Activated CD4-positive, alpha-beta T cell treated with anti-CD3 and anti-CD28 coated beads, Interleukin-2, amount 50 U/mL, for 1 hour (primary cell): ENCODE measurements at places on chromosomes 12 and 14.
A peak's percentile ranks its signal among the peaks of the same experiment; 100 is the strongest.

DNA sequence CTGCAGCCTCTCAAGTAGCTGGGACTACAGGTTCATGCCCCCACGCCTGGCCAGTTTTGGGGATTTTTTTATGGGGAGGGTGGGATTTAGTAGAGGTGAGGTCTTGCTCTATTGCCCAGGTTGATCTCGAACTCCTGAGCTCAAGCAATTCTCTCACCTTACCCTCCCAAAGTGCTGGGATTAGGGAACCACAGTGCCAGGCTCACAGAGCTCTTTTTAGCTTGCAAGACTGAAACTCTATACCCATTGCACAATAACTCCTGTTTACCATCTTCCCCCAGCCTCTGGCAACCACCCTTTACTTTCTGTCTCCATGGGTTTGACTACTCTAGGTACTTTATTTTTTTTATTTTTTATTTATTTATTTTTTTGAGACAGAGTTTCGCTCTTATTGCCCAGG, 25.7 kb upstream of the CDK17 start:
- no peak for DNase-seq

- peak; percentile 26 for DNase-seq
Observed at GRCh38 chr14:55102141-55102621, 26.9 kb upstream of the LGALS3 start.

DNA sequence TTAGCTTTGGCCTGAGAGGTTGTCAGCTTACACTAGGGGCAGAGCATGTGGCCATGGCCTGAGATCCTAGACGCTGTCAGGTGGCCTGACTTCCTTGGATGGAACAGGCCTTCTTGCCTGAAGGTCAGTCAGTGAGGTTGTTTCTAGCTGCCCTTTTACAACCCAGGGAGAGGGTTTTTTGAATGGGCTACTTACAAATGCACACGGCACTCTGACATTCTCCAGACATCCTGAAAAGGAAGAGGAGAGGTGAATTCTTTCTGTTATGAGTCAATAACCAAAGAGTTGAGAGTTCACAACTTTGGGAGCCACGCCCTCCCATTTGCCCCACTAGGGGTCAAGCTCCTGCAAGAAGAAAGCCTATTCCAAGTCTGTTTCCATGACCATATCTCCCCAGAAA, 7.8 kb downstream of the KRT76 start:
- no peak for DNase-seq

DNA sequence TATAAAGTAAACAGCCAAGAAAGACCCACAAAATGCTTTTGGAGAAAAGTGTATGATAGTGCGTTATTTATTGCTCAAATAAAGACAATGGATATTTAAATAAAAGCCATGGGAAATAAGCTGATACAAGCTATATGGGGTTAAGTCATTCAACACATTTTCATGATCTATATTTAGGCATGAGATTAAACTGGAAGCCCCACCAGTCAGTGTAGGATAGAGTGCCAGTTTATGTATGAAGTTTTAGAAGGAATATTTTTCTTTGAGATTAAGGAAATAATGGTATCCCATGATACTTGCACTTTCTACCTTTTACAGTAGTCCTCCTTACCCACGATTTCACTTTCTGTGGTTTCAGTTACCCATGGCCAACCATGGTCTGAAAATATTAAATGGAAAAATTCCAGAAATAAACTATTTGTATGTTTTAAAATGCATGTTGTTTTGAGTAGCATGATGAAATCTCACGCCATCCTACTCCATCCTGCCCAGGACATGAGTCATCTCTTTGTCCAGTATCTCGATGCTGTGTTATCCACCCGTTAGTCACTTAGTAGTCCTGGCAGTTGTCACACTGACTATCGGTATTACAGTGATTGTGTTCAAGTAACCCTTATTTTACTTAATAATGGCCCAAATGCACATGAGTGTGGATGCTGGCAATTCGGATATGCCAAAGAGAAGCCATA, 22.3 kb downstream of the SYT1 start:
- DNase-seq: no peak

DNA sequence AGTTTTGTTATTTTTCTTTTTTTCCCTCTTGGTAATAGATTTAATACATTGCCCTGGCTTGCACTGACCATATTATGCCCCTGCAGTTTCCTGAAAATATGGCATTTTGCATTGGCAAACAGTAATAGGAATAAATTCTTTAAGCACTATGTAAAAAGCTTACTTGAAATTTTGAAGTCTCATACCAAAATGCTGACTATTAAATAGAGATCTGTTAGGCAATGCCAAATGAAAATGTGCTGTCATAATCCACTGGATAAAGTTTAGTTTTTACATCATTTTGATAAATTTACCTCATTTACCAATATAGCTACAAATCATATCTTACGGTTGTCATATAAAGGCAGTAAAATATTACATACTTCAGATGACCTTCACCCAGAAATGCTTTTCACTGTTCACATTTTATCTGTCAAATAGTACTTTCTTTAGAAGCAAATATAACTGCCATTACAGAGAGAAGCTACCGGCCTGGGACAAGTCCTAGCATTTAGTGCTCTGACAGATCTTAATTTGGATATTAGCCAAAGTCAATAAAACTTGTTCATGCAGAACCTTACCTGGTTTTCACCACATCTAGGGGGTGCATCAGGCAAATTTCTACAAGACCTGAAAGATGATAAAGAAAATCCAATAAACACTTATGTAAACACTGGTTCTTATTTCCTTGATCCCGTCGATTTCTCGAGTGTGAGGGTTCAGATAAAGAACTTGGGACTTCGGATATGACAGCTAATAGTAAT, 212.9 kb downstream of the PAX9 start:
- no peak for DNase-seq

GRCh38 chr14:89810101-89810500, 144.4 kb downstream of the EFCAB11 start:
- DNase-seq: no peak

DNA sequence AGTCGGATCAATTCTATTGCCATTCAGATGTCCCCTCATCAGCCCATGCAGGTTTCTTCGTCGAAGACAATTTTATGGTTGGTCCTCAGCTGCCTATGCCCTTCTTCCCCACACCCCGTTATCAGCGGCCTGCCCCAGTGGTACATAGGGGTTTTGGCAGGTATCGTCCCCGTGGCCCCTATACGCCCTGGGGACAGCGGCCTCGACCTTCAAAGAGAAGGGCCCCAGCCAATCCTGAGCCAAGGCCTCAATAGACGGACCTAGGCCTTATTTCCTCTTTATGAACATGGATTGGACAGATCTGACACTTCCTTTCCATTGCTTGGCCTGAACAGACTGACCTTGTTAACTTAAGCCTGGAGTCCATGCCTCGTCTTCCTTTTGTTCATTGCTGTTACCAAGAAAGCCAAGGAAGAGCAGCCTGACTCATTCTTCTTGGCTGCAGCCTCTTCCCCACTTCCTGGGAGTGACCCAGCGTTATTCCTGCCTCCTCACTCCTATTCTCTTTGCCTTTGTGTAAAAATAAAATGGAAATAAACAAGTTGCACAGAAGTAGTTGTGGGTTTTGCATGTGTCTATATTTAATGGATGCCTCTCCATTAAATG, 156.5 kb upstream of the AMIGO2 start:
- no peak for DNase-seq

DNA sequence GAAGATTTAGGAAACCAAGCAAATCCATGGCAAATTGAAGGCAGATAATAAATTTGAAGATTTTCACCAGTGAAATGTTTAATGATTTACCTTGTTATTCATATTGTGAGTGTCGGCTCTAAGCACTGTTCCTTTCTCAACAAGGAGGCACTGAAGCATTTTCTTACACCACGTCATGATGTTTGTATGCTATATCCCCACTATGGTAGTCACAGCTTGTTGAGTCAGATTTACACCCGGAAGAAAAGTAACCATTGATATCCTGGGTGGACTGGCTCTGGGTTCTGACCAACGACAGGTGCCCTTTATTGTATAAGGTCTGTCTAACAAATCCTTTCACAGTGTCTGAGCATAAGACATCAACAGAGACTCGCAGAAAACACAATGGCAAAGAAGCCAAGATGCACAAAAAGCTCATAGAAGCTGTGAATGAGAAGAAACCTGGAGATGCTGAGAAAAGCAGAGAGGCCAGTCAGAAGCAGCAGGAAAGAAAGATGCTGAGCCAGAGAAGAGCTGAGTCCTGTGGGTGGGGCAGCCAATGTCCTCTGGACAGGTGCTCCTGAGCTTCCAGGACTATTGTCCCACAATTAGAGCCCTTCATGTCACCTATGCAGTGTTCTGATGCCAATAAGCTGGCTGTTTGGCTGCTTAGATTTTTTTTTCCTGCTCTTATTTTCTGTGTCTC, 49.7 kb upstream of the ARHGAP5 start:
- DNase-seq: no peak

DNA sequence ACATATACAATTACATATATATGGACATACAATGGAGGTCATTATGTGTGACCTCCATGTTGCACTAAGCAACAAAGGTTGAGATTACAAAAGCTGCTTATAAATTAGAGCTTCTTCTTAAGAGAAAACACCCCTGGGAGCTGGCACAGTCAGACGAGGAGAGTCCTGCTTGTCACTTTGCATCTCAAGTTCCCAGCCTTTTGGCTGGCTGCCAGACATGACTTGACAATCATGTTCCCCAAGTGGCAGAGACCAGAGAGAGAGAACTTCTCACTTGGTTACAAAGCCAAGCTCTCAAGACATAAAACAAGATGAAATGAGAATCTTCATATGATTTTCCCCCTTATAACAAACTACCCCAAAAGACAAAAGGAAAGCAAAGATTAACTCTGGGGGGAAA, 8.5 kb upstream of the SYNJ2BP start:
- DNase-seq: no peak

- no peak for DNase-seq
Observed at GRCh38 chr14:54355698-54356097, 41.1 kb upstream of the CDKN3 start.

DNA sequence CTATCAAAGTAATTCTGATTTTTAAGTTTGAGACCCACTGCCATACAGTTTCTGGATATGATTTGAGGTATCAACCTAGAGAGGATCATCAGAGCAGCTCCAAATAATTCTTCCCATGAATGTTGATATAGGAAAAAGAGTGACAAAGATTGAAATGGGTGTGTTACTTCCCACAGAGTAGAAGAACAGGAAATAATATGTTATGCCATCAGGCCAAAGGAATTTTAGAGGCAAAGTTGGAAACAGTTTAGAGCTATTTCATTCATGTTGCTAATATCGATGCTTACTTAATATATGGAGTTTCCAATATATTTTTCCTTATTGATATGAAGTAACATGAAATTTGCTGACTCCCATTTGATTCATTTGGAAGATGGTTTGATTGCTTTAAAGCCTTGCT, 8.9 kb upstream of the MSRB3 start:
- no peak for DNase-seq
